Activated CD8-positive, alpha-beta T cell treated with anti-CD3 and anti-CD28 coated beads for 36 hours (primary cell): ENCODE measurements at places on chromosomes 4 and X. TPM values are rescaled to one million over a fixed set of nuclear protein-coding genes. Genes with fewer than 3 reads are reported as not detected.

Gene DGKK
- total RNA-seq, result not detected

Gene NKAP
- total RNA-seq, result 10.0 TPM

Gene SPOCK3
- total RNA-seq, result not detected

Gene HAUS3
- total RNA-seq, result 18.4 TPM

Gene MTMR8
- 4.7 TPM for total RNA-seq

DNA sequence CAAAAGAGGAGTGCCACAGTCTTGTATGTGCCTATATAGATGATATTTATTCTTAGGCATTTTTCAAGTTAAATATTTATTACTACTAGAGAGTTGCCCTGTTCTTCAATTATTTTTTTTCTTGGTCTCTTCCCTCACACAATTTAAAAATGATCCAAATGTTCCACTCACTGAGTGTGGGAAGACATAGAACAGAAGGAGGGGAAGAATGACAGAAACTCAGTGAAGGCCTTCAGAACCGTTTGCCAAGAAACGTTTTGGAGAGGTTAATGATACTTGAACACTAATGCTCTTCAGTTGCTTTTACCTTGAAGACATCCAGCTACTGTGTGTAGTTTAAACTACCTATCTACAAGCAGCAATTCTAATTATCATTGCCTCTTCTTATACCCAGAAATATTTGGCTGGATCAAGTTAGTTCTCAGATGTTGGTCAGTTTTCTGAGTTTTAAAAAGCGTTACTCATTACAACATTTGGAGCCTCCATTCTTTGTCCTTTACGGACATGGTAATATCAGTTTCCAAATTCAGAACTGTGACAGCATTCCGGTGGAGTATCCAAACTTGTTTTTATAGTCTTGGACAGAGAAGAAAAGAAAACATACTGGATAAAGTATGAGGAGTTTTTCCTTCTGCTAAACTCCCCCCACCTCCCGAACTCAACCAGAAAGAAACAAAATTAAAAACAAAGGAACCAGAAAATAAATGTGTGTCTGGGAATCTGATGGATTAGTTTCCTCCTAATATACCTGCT is 389.7 kb downstream of the SPRY1 start:
- no peak for DNase-seq
- no peak overlapping the region for H3K27ac ChIP-seq
- no peaks in the 10 kb centered on the region for H3K36me3 ChIP-seq
- H3K4me3 ChIP-seq, result no peak overlapping the region
- H3K27me3 ChIP-seq, result peaks cover 2% of the 10 kb centered on the region

- peak overlapping the region; percentile 80 for H3K27ac ChIP-seq
- peak; percentile 12 for DNase-seq
- H3K36me3 ChIP-seq, result no peaks in the 10 kb centered on the region
- H3K4me3 ChIP-seq, result no peak overlapping the region
Observed at GRCh38 chrX:110341189-110342035, 17.2 kb upstream of the RTL9 start.

DNA sequence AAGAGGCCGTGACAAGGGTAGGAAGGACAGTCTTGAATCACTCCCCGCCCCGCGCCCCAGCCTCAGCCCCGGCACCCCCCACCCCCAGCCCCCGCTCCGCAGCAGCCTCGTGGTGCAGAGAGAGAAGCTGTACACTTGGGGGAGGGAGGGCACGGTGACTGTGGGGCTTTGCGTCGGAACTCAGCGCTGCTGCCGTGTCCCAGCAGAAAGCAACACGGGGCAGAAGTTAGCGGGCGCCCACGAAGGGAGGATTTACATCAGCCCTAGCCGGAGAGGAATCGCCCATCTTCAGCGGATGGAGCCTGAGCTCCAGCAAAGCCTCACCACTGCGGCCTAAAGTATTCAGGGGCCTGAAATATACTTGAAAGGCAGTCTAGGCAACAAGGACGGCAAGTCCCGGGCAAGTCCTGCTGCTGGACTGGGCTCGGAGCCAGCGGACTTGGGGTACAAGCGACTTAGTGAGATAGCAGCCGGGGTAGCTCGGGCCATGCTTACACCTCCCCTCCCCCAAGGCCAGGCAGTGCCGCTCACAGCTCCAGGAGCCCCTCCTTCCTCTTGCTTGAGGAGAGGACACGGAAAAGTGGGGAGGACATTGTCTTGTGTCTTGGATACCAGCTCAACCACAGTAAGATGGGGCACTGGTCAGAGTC is 18.5 kb upstream of the OPN1LW start:
- H3K27me3 ChIP-seq, result no peaks in the 10 kb centered on the region
- H3K36me3 ChIP-seq, result no peaks in the 10 kb centered on the region
- no peak overlapping the region for H3K27ac ChIP-seq
- no peak overlapping the region for H3K4me3 ChIP-seq
- peak; percentile 8 for DNase-seq
- H3K4me1 ChIP-seq, result peaks cover 15% of the 10 kb centered on the region

- DNase-seq, result no peak
- H3K27me3 ChIP-seq, result no peaks in the 10 kb centered on the region
- no peaks in the 10 kb centered on the region for H3K36me3 ChIP-seq
- no peaks in the 10 kb centered on the region for H3K4me1 ChIP-seq
- no peak overlapping the region for H3K27ac ChIP-seq
- H3K4me3 ChIP-seq, result no peak overlapping the region
Observed at GRCh38 chr4:36740796-36741310, 459.4 kb downstream of the DTHD1 start.

DNA sequence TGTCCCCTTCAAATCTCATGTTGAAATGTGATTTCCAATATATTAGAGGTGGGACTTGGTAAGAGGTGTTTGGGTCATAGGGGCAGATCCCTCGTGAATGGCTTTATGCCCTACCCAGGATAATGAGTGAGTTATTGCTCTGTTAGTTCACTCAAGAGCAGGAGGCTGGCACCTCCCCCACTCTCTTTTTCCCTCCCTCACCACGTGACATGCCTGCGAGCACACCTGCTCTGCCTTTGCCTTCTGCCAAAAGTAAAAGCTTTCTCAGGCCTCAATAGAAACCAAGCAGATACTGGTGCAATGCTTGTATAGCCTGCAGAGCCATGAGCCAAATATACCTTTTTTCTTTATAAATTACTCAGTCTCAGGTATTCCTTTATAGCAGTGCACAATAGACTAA is 286.3 kb upstream of the UGT8 start:
- H3K27me3 ChIP-seq, result peaks cover 3% of the 10 kb centered on the region
- H3K36me3 ChIP-seq, result no peaks in the 10 kb centered on the region
- no peak overlapping the region for H3K27ac ChIP-seq
- DNase-seq, result no peak
- H3K4me3 ChIP-seq, result no peak overlapping the region
- no peaks in the 10 kb centered on the region for H3K4me1 ChIP-seq

GRCh38 chr4:110636680-110637407 is 14.0 kb upstream of the PITX2 start:
- peaks cover 5% of the 10 kb centered on the region for H3K4me1 ChIP-seq
- peaks cover 86% of the 10 kb centered on the region for H3K27me3 ChIP-seq
- H3K27ac ChIP-seq, result no peak overlapping the region
- peaks cover 4% of the 10 kb centered on the region for H3K36me3 ChIP-seq
